ENCODE measurements at places on chromosomes 6 and 20. TPM values are rescaled to one million over a fixed set of nuclear protein-coding genes. Genes with fewer than 3 reads are reported as not detected.

Gene FAM162B
- 2.8 TPM for total RNA-seq

Gene RAET1L
- not detected for total RNA-seq

Gene CALHM6
- 7.9 TPM for total RNA-seq

Gene CALHM4
- total RNA-seq, result not detected

Gene PHACTR3
- 1.4 TPM for total RNA-seq

- H3K27me3 ChIP-seq, result no peaks in the 10 kb centered on the region
- no peaks in the 10 kb centered on the region for H3K36me3 ChIP-seq
- H3K4me3 ChIP-seq, result peak overlapping the region; percentile 80
- DNase-seq, result no peak
These were observed 2.0 kb downstream of the ATXN1 start for GRCh38 chr6:16759181-16759645.

- no peaks in the 10 kb centered on the region for H3K36me3 ChIP-seq
- H3K4me3 ChIP-seq, result no peak overlapping the region
- no peak overlapping the region for H3K27ac ChIP-seq
- DNase-seq, result no peak
These were observed 177.9 kb downstream of the COL9A1 start for GRCh38 chr6:70124882-70125545.

DNA sequence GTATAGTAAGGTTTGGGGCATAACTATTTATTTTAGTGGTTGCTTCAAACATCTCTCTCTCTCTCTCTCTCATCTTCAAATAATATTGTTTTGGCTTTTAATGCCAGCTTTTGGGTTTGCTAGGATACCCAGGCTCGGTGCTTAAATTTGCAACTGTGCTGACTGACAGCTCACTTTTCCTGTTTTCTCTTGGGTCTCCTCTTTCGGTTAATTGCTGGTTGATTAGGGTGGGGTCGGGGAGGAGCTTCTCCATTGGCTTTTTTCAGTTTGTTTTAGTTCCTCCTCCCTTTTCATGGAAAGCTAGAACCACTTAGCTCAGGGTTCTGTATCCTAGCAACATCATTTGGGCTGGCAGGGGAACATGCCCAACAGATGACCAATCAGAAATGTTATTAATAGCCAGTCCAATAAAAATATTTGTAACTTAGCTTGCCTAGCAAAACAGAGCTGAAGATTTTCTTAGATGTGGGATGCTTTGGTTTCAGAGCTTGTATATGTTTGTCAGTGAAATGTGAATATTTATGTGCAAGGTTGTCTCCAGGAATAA, 11.3 kb downstream of the TFAP2B start:
- H3K36me3 ChIP-seq, result no peaks in the 10 kb centered on the region
- H3K27ac ChIP-seq, result no peak overlapping the region
- no peaks in the 10 kb centered on the region for H3K4me1 ChIP-seq
- no peak for DNase-seq

GRCh38 chr6:20936949-20937348, 402.7 kb downstream of the CDKAL1 start:
- DNase-seq, result no peak
- no peaks in the 10 kb centered on the region for H3K36me3 ChIP-seq
- H3K4me3 ChIP-seq, result no peak overlapping the region
- no peaks in the 10 kb centered on the region for H3K27me3 ChIP-seq

DNA sequence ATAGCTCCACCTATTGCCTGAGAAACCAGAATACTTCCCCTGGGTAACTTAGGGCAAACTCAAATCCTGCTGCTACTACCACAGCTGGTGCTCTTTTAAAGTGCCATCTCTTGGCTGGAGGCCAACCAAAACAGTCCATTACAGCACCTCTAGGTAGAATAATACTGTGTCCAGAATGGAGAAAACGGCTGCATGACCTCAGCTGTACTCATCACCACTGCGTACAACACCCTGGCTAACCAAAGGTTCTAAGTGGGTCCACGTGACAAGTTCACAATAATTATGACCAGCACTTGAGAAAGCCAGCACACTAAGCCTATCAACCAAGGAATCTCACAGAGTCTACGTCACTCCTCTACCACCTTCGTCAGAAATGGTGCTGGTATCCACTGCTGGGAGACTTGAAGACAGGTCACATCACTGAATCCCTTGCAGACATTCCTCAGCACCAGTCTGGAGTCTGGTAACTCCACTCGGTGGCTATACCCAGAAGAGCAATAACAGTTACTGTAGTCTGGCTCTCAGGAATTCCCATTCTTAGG, 40.9 kb upstream of the PKIB start:
- no peak overlapping the region for H3K4me3 ChIP-seq
- no peaks in the 10 kb centered on the region for H3K27me3 ChIP-seq
- no peaks in the 10 kb centered on the region for H3K4me1 ChIP-seq
- H3K27ac ChIP-seq, result no peak overlapping the region
- DNase-seq, result no peak
- H3K36me3 ChIP-seq, result no peaks in the 10 kb centered on the region

DNA sequence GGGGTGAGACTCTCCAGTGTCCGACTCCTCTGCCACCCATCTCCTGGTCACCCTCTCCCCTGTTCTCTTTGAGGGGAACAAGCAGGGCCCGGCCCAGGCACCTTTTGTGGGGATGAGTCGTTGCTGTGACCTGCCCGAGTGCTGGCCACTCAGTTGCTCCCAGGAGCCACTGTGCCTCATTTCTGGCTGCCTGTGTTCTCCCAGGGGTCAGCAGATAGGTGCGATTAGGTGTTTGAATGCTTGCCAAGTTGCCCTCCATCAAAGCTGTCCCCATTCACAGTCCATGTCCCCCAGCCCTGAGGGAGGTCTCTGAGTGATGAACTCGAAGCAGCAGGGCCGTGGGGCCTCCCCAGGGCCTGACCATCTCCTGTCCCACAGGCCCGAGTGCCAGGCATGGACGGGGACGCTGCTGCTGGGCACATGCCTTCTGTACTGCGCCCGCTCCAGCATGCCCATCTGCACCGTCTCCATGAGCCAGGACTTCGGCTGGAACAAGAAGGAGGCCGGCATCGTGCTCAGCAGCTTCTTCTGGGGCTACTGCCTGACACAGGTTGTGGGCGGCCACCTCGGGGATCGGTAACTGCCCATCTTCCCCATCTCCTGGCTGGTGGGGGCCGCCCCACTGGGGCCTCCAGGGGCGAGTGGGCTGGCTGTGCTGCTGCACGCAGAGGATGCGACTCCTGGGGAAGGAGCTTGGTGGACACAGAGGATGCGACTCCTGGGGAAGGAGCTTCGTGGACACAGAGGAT, 4.1 kb downstream of the SLC17A9 start:
- no peaks in the 10 kb centered on the region for H3K27me3 ChIP-seq
- H3K4me3 ChIP-seq, result no peak overlapping the region
- no peak for DNase-seq
- peaks cover 29% of the 10 kb centered on the region for H3K4me1 ChIP-seq

- H3K27ac ChIP-seq, result peak overlapping the region; percentile 98
- no peaks in the 10 kb centered on the region for H3K36me3 ChIP-seq
- H3K4me1 ChIP-seq, result peaks cover 49% of the 10 kb centered on the region
- DNase-seq, result peak; percentile 89
These were observed 1.4 kb downstream of the TFEB start for GRCh38 chr6:41733707-41734665.

GRCh38 chr6:87498048-87498447, 25.3 kb downstream of the SLC35A1 start:
- H3K27ac ChIP-seq, result no peak overlapping the region
- no peak overlapping the region for H3K4me3 ChIP-seq
- DNase-seq, result no peak
- no peaks in the 10 kb centered on the region for H3K36me3 ChIP-seq

DNA sequence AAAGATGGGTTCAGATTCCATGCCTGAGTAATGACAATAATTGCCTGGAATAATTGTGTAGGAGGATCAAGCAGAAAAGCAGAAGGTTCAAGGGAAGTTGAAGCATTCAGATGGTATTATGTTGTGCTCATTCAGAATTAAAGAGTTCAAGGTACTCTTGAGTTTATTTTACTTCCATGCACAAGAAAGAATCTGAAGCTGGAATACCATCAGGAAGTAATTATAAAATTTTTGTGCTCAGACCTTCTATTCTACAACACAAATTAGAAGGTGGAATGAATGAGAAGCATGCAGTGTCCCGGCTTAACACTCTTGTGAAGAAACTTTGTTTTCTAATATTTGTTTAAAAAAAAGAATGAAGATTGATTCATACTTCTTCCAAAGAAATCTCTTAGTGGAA, 139.4 kb upstream of the ENPP5 start:
- no peak overlapping the region for H3K4me3 ChIP-seq
- DNase-seq, result no peak
- no peaks in the 10 kb centered on the region for H3K4me1 ChIP-seq
- no peak overlapping the region for H3K27ac ChIP-seq

GRCh38 chr6:144582939-144583613, 297.9 kb downstream of the UTRN start:
- no peaks in the 10 kb centered on the region for H3K36me3 ChIP-seq
- DNase-seq, result peak; percentile 66
- H3K4me3 ChIP-seq, result peak overlapping the region; percentile 15
- peaks cover 11% of the 10 kb centered on the region for H3K4me1 ChIP-seq
- H3K27me3 ChIP-seq, result no peaks in the 10 kb centered on the region

DNA sequence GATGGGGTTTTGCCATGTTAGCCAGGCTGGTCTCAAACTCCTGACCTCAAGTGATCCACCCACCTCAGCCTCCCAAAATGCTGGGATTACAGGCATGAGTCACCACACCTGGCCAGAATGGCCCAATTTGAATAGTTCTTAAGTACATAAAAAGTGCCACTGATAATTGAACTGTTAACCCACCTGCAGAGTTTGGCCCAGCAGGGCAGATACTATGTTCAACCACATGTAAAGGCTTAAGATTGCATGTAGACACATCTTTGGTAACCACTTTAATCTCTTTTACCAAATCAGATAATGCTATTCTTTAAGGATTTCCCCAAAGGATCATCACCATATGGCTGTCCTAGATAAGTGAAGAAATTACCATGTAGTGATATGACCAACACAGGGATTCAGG, 21.3 kb upstream of the SGK1 start:
- H3K27ac ChIP-seq, result no peak overlapping the region
- no peak for DNase-seq
- no peaks in the 10 kb centered on the region for H3K27me3 ChIP-seq
- H3K4me3 ChIP-seq, result no peak overlapping the region
- H3K4me1 ChIP-seq, result no peaks in the 10 kb centered on the region
